ENCODE measurements at places on chromosomes 16 and 17.

DNA sequence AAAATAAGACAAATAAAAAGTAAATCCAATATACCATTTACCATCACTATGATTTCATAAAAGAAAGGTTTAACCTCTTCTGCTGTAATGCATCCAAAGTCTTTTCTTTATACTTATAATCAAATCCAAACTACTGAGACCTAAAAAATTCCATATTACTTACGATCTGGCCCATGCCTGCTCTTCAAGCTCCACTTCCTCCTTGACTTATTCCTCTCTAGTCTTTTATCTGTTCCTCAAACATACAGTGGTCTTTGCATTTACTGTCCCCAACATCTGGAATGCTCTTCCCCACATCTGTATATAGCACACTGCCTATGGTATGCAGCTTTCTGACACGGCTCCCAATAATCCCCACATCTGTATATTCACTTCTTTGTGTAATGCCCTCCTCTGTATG lies 33.8 kb downstream of the PCTP start:
- no peak for DNase-seq

- DNase-seq = no peak
Observed at GRCh38 chr17:73497721-73498120, 146.5 kb downstream of the SDK2 start.

DNA sequence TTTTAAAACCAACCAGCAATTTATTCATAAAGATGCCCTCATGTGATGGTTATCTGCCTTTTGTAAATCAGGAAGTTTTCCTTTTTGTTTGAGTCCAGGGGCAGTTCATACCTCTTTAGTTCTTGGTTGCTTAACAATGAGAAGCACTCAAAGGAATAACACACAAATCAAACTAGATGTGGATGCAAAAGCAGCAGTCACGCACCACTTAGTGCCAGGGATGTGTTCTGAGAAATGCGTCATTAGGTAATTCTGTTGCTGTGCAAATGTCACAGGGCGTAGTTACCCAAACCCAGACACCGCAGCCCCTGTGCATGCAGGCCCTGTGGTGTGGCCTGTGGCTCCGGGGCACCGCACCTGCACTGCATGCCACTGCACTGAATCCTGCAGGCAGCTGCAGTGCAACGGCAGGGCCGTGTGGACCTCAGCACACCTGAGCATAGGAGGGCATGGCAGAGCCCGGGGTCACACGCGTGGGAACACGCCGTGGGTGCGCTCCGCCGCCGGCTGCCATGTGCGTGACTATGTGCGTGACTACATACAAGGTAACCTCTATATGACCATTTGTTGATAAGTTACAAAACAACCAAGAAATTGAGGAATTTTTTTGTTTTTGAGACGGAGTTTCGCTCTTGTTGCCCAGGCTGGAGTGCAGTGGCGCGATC lies 39.6 kb downstream of the PKD1 start:
- DNase-seq = no peak

DNA sequence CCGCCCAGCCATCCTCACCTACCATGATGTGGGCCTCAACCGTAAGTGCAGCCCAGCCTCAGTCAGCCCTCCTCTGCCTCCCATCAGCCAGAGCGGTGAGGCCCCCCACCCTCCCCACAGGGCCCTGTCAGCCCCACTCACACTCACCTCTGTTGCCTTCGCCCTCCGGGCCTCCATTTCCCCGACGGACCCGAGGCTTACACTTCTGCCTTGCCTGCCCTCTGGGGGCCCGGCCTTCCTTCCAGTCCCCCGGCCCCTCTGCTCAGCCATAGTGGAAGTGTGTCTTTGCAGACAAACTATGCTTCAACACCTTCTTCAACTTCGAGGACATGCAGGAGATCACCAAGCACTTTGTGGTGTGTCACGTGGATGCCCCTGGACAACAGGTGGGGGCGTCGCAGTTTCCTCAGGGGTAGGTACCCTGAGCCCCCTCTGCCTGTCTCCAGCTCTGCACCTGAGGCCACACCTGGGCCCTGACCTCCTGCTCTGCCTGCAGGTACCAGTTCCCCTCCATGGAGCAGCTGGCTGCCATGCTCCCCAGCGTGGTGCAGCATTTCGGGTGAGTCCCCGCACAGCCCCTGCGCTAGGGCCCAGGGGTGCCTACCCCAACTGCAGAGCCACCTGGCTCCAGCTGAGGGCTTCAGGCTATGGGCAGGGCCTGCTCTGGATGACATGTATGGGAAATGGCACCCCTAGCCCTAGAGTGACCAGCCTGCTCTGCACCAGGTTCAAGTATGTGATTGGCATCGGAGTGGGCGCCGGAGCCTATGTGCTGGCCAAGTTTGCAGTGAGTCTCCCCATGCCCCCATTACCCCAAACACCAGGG lies 4.1 kb downstream of the NDRG4 start:
- no peak for DNase-seq

- no peak for DNase-seq
Observed at GRCh38 chr17:42640121-42640520, 19.0 kb upstream of the TUBG2 start.

DNA sequence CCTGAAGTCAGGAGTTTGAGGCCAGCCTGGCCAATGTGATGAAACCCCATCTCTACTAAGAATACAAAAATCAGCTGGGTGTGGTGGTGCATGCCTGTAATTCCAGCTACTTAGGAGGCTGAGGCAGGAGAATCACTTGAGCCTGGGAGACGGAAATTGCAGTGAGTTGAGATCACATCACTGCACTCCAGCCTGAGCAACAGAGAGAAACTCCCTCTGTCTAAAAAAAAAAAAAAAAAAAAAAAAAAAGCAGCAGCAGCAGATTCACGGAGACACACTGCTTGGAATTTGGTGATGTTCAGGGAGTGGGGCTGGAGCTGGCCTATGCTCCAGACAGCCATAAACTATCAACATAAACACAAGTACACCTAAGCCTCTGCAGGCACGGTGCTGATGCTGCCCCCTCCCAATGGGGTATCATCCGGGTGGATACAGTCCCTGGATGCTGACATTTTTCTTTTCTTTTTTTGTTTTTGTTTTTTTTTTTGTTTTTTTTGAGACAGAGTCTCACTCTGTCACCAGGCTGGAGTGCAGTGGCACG lies 39.6 kb upstream of the RHOT1 start:
- peak; percentile 38 for DNase-seq

DNA sequence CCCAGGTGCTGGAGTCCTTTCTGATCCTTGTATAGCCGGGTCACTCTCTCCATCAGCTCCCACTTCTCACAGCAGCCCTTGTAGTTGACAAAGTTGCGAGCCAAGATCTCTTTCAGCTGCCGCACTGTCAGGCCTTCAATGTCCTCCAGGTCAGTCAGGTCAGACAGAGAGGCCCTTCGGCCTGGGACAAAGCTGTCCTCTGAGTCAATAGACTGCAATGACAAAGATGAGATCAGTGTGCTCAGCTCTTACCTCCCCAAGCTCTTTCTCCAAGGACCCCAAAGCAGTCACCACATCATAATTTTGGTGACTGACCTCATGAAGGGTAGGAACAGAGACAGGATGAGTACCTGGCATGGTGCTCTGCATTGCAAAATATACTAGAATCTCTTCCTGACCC lies 36.1 kb downstream of the LIG3 start:
- DNase-seq = no peak

- DNase-seq = peak; percentile 86
Observed at GRCh38 chr16:82761236-82761635, 134.5 kb downstream of the CDH13 start.

DNA sequence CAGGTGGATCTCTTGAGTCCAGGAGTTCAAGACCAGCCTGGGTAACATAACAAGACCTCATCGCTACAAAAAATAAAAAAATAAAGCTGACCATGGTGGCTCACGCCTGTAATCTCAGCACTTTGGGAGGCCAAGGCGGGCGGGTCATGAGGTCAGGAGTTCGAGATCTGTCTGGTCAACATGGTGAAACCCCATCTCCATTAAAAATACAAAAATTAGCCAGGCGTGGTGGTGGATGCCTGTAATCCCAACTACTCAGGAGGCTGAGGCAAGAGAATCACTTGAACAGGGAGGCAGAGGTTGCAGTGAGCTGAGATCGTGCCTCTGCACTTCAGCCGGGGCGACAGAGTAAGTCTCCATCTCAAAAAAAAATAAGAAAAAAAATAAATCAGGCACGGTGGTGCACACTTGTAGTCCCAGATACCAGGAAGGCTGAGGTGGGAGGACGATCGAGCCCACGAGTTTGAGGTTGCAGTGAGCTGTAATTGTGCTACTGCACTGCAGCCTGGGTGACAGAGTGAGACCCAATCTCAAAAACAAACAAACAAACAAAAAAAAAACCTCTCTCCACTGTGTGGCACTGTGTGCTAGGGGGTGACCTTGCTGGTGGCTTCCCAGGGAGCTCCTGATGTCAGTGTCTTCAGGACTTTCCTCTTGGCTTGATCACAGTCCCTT lies 19.8 kb upstream of the MAPK3 start:
- no peak for DNase-seq

DNA sequence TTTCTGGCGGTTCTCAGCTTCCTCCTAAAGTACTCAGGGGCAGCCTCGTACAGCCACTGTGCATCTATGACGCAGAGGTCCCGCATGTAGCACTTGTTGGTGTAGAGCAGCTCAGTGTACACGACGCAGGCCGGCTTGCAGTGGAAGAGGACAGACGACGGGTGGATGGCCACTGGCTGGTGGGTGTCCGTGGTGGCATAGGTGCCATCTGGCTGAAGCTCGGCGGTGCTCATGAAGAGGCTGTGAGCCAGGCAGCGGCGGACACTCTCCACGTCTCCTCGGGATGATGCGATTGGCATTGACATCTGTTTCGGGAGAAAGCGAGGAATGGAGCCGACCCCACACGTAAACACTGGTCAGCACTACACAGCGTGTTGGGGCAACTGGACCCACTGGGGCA lies 5.3 kb upstream of the C1QBP start:
- no peak for DNase-seq

DNA sequence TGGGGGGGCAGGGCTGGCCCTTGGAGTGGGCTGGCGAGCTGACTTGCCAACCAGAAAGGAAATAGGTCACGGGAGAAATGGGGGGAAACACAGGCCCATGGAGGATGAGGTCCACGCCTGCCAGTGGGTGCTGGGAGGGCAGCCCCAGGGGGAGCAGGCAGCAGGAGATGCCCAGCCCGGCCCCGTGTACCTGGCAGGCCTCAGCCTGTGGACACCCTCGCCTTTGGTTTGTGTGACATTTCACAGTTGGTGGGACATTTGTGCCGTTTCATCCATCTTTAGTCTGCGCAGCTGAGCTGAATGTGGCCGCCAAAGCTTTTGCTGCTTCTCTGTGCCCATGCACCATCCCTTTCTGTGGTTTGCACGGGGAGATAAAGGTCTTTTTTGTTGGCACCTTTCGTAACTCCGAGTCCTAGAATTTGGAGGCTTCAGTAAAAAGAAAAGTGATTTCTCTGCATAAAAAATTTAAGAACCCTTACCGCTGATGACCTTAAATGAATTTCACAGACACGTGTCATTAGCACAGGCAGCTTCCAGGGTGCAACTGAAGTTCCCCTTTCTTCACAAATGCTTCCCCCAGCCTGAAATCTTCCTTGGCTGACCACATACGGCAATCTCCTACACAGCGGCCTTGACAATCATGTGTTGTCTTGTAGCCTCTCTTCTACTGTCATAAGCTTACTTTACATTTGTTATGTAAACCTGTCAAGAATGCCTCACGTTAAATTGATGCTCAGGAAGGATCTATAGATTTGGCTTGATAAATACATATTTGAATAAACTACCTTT lies 193.6 kb downstream of the RPTOR start:
- no peak for DNase-seq

DNA sequence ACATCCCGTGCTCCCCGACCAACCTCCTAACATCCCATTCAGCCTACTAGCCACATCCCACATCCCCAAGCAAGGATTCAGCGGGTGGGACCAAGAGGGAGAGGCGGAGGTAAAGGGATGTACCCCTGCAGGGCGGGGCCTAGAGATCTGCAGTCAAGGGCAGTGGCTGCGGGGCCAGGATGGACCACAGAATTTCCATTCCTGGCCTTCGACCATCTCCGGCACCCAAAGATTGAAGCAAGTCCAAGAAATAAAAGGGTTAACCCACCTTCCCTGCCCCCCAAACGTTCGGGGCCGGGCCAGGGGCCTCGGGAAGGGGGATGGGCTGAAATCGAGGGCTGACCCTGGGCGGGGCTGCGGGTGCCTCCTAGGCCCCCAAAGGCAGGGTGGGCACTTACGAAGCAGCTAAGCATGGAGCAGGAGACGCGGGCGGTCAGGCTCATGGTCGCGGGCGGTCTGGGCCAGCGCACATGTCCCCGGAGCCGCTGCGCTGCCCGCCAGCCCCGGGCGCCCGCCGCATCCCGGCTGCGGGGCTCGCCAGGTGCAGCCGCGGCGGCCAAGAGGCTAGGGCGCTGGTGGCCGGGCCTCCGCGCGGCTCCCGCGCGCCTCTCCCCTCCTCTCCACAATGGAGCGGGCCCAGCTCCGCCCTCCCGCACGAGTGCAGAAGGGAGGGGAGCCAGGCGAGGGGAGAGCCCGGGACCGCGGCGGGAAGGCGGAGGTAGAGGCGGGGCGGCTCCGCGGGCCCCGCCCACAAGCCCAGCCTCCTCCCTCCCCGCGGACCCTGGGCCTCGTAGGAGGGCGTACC lies at the start of gene MTMR4:
Gene MTMR4, minus strand, starts transcription at position 674 of the 805 bp plus-strand sequence. Its CDS starts 231 bp downstream, at position 443.
- peak; percentile 78 for DNase-seq

DNA sequence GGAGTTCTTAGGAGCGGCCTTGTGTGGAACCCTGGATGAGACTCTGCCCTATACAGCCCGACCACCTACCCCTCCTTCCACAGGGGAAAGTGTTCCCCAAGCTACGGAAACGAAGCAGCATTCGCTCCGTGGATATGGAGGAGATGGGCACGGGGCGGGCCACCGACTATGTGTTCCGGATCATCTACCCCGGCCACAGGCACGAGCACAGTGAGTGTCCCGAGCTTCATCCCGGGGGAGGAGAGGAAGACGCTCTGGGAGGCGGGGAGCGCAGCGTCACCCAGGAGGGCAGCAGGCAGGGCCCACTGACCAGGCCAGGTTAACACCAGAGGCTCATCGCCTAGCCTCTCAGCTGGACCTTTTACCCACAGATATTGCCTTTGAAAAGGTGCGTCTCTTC lies 27.8 kb downstream of the SGSM2 start:
- no peak for DNase-seq

DNA sequence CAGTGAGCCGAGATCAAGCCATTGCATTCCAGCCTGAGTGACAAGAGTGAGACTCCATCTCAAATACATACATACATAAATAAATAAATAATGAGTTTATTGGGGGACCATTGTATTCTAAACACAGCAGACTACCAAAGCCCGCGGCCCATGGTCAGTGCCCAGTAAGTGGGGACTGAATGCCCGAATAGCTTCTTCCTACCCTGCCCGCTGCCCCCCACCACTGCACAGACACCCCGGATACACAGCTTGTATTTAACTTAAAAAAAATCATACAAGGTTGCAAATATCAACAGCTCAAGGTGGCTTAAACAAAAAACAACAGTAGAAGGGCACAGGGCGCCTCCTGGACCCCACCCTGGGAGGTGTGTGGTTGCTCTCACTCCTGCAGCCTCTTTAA lies 22.6 kb upstream of the TLK2 start:
- DNase-seq = no peak

- DNase-seq = no peak
Observed at GRCh38 chr17:72143245-72143644, 22.4 kb downstream of the SOX9 start.
